Stimulated activated CD8-positive, alpha-beta memory T cell treated with anti-CD3 and anti-CD28 coated beads, Interleukin-12 subunit alpha, Interleukin-12 subunit beta, amount 100 ng/mL, for 4 hours (primary cell): ENCODE measurements at places on chromosomes 2 and 18.

DNA sequence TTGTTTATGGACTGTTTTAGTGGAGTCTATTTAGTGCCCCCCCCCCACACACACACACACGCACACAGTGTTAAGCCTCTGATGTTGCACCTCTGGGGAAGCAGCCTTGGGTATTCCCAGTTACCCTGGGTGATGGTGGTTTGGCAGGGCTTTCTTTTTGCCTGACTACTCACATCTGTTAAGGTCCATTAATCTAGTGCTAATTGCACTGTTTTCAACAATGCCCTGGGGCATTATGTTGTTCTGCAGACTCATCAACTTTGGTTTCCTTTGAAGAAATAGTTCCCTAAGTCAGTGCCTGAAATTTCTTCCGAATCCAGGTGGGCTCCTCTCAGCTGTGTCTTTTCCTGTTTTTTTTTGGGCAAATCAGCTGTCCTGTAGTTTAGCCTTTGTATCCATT is 34.7 kb downstream of the SPOPL start:
- DNase-seq: no peak

DNA sequence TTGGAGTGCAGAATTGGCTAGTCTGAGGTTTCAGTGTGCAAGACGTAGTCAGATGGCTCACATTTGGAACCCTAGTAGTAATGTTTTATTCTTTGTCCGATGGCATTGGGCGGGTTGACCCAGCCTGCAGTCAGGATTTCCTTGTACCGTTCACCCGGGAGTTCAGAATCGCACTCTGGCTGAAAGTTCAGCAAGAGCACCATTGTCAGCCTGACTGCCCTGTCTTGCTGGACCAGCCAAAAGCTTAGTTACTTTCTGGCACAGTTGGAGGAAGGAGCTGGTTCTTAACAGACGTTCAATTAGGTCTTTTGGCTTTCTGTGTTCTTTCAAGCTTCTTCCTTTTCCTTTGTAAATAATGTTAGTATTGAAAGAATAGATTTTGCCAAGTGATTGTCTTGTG is 18.6 kb downstream of the RMC1 start:
- no peak for DNase-seq

- DNase-seq: peak; percentile 8
Observed at GRCh38 chr2:25165992-25166875, 2.1 kb downstream of the POMC start.

DNA sequence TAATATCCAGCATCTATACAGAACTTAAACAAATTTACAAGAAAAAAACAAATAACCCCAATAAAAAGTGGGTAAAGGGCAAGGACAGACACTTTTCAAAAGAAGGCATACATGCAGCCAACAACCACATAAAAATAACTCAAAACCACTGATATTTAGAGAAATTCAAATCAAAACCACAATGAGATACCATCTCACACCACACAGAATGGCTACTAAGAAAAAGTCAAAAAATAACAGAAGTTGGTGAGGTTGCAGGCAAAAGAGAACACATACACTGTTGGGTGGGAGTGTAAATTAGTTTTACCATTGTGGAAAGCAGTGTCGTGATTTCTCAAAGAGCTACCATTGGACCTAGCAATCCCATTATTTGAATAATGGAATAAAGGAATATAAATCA is 1973.9 kb upstream of the LRRTM1 start:
- DNase-seq: no peak

DNA sequence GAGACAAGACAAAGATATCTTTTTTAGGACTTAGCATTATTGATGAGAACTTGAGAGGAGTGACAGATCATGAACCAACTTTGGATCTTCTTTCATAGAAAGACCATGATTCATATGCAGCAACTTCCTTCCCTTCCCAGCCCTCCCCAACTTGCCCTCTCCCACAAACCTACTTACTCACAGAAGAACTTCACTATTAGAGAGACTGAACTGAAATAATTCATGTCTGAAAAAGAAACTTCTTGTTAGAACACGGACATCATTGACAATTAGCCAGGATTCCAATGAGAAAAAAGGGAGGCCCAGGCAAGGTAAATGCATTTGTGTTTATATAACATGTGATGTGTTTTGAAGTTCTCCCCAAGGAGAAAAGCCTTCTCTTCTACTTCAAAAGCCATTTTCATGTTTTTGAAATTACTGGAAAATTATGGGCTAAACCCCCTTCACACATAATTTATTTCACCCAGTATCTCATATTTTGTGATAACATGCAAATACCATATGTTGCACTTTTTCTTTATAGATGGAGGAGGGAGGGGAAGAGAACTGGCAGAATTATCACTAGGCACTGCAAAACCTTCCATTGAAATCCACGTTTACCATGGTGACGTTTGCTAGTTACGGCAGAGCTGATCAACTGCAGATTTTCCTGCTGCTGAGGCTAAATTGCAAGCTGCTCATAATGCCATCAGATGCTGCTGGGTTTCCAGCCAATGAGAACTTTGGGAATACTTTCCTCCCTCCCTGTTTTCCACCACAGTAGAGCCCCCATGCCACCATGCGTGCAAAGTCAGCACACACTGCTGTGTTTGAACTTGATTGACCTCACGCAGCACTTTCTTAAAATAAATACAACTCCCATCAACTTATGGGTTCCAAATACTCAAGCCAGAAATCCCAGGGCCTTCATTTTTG is 294.7 kb downstream of the MEIS1 start:
- DNase-seq: no peak

GRCh38 chr2:10392951-10393639 is 55.0 kb downstream of the ODC1 start:
- no peak for DNase-seq

DNA sequence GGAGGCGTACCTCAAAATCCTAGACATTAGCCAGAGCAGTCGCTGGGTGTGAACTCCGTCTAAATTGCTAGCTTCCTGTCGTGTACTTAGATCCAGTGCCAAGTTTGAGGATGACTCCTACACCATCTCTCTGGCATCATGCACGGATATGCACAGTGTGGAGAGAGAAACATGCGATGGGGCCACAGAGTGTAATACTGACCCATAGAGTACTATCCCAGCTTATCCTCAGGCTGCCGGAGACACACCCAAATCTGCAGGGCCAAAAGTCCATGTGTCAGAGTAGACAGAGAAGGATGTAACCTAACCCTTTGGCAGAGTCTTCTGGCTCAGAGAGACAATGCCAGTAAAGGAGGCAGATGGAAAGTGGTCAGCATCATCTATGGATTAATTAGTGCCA is 84.2 kb downstream of the ARL4C start:
- no peak for DNase-seq

- no peak for DNase-seq
Observed at GRCh38 chr18:78305789-78306188, 673.8 kb upstream of the SALL3 start.
